Stimulated activated CD4-positive, alpha-beta T cell treated with anti-CD3 and anti-CD28 coated beads, TNF-alpha, amount 100 ng/mL, for 48 hours (primary cell): ENCODE measurements at places on chromosomes 1 and 21.

GRCh38 chr1:221117548-221117951 is 238.3 kb downstream of the HLX start:
- no peak for DNase-seq

DNA sequence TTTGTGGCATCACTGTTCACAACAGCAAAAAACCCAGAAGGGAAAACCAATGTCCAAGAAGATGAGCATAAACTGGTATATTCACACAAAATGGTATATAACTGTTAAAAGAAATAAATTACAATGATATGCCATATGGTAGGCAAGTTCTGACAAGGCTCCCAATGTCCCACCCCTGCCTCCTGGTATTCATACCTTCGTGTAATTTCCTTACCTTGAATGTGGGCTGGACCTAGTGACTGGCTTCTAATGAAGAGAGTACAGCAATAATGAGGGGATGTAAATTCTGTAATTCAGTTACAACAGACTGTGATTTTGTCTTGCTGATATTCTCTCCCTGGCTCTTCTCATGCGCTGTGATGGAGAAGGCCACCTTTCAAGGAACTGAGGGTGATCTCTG is 9.3 kb downstream of the ANKRD45 start:
- DNase-seq, result no peak

GRCh38 chr1:82836213-82836972 is 1035.7 kb downstream of the ADGRL2 start:
- DNase-seq, result no peak

GRCh38 chr1:239603530-239603929 is 217.2 kb downstream of the CHRM3 start:
- no peak for DNase-seq

DNA sequence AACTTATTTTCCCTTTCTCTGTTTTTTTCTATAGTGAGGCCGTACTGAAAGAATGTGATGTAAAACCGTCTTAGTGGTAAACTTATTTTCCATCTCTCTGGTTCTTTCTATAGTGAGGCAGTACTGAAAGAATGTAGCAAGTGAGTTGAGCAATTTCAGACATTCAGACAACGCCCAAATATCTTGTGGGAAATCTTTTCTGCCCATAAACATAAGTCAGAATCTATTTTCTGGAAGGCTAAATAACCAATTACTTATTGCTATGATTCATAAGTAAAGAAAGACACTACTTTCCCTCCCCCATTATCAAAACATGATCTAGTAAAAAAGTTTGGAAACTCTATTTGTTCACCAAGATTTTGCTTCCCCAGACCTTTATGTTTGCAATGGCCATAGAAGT is 18.8 kb upstream of the SCCPDH start:
- no peak for DNase-seq

- no peak for DNase-seq
Measured at GRCh38 chr1:25037174-25038074, 107.3 kb upstream of the RUNX3 start.

DNA sequence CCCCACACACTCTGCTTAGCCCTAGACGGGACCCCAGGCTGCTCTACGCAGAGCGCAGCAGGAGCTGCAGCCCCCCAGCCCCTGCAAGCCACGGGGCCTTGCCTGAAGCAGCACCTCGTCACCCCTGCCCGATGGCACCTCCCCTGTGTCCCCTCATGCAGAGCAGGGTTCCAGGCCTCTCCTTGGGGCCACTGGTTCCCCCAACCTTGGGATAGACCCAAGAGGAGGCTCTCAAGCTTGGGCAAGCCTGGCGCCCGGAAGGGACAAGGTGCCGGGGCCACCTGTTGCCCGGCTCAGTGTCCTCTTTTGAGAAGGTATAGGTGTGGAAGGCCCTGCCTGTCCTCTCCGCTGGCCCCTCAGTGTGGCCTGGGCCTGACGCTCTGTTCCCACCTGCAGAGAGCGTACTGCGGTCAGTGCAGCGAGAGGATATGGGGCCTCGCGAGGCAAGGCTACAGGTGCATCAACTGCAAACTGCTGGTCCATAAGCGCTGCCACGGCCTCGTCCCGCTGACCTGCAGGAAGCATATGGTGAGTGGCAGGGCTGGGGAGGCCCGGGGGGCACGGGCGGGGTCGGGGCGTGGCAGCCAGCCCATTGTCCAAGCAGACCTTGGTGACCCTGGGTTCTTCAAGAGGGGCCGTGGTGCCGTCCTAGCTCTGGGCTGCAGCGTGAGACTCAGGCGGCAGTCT is 50.6 kb downstream of the FAAP20 start:
- DNase-seq, result no peak

- no peak for DNase-seq
Measured at GRCh38 chr1:115908565-115909274, 67.6 kb upstream of the SLC22A15 start.

DNA sequence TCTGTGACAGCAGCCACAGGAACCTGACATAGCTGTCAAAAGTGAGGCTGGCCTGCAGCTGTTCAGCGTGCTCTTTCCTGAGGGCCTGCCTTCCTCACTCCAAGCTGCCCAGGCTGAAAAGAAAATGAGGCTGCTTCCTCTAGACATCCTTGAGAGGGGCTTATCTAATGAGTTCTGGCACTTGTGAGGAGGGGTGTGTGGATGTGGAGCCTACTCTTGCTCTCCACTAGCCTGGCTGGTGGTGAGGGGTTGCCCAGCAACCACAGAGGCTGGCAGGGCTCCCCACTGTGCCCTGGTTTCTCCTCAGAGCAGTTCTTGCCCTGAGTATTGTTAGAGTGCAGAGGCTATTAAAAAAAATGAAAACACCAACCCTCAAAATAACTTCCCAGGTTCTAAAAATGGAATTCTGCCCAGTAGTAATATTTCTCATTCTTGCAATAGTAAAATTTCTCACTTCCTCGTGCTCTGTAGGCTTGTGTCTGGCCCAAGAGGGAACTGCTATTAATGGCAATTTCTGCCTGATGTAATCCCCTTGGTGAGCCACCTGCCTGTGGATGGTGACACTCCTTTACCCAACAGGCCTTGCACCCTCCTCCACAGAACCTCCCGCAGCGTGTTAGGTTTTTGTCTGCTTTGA is 52.6 kb upstream of the EPS8L3 start:
- no peak for DNase-seq

- DNase-seq, result no peak
Measured at GRCh38 chr1:206656936-206657335, 21.6 kb downstream of the DYRK3 start.

GRCh38 chr1:238135708-238136664 is 245.3 kb upstream of the ZP4 start:
- DNase-seq, result no peak

DNA sequence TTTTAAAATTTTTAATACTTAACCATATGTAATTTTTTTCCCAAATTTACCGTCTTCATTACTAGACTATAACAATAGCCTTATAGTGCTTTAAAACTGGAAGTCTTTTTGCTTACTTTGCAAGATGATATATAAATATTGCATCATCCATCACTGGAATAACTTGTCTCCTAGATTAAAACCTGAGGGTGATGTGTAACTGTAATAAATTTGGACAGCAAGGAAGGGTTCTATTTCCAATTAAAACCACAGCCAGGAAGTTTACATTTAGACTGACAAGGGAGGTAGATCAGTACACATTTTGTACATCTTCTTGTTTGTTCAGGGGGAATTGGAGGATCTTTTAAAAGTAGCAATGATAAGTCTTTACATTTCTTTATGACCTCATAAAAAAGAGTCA is 21.9 kb downstream of the NTNG1 start:
- DNase-seq, result no peak

- DNase-seq, result no peak
Measured at GRCh38 chr1:15911927-15912326, 64.0 kb downstream of the ZBTB17 start.

- no peak for DNase-seq
Measured at GRCh38 chr1:217983051-217983375, 302.1 kb upstream of the RRP15 start.

- no peak for DNase-seq
Measured at GRCh38 chr1:245184779-245185178, 30.0 kb downstream of the KIF26B start.

DNA sequence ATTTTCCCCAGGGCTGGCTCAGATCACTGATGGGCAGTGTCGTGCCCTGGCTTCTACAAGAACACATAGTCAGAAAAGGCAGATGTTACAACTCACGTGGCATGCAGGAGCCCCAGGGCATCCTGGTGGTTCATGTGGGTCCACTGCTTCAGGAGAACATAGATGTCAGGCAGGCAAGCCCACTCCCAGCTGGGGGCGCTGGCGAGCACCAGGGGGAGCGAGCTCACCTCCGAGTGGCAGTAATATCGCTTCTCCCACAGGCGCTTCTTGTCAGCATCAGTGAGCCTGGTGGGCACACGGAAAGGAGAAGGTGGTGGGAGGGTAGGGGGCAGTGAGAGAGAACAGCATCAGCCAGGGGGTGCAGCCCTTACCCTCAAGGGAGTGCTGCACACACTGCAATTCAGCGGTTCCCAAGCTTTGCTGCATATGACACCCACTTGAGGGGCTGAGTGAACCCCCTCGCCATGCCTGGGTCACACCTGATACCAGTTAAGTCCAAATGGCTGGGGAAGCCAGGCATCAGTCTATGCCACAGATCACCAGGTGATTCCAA is 34.3 kb upstream of the PPP1R15B start:
- DNase-seq, result peak; percentile 47

DNA sequence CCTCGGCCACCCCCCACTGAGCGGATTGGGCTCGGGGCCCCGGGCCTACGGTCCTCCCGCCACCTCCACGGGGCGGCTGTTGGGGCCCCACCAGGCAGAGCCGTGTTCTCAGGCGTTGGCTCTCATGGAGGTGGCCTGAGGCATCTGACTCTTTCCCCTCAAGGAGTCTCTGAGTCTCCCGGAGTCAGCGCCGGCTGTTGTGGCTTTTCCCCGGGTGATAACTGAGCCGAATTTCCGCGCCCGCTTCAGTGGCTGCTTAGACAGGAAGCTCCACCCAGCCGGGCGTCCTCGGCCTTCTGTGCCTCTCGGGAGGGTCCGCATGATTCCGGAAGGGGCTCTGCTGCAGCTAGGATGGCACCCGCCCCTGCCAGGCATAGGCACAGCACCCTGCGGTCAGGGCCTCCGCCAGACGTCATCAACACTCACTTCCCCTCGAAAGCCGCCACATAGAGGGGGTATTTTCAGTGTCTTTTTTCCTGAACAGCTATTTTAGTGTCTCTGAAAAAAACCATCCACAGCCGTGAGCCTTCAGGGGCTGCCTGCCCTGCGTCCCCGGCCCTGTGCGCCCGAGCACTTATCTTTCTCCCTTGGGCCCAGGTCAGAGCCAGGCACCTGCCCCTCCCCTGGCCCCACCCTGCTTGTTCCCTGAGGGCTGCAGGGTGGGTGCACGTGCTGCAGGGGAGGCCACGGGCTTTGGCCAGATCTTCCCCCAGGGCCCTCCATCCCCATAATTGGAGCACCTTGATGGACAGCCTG is 72.9 kb downstream of the SKI start:
- peak; percentile 81 for DNase-seq

GRCh38 chr1:27166929-27167328 is 12.0 kb upstream of the SLC9A1 start:
- DNase-seq, result no peak

DNA sequence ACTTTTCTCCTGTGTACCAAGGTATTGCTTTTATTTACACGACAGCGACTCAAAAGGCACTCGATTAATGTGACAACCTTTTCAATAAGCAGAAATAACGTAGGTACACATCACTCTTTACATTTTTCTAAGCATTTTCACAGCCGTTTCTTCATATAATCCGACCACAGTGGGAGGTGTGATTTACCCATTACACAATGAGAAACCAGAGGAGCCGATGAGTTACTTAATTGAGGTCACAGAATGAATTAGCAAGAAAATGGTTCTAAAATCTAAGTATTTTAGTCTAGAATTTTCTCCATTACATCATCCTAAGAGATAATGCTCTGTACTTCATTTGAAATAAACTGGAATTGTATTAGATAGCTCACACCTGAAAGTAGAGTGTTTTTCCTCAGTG is 71.5 kb downstream of the UMODL1 start:
- DNase-seq, result no peak

DNA sequence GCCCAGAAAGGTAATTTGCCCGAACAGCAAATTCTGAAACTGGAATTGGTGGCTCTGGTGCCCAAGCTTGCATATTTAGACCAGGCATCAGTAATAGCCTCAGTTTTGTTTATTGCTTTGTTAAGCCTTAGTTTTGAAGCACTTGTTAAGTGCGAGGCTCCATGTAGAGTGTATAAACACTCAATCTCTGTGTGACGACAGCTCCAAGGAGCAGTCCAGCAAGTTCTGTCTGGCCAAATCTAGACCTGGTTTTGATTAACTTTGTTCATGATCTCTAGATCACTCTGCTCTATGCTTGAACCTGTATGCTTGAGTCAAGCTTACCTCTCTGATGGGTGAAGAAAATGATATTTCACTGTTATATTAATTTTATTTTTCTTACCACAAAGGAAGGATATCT is 37.4 kb downstream of the DOP1B start:
- DNase-seq, result no peak

DNA sequence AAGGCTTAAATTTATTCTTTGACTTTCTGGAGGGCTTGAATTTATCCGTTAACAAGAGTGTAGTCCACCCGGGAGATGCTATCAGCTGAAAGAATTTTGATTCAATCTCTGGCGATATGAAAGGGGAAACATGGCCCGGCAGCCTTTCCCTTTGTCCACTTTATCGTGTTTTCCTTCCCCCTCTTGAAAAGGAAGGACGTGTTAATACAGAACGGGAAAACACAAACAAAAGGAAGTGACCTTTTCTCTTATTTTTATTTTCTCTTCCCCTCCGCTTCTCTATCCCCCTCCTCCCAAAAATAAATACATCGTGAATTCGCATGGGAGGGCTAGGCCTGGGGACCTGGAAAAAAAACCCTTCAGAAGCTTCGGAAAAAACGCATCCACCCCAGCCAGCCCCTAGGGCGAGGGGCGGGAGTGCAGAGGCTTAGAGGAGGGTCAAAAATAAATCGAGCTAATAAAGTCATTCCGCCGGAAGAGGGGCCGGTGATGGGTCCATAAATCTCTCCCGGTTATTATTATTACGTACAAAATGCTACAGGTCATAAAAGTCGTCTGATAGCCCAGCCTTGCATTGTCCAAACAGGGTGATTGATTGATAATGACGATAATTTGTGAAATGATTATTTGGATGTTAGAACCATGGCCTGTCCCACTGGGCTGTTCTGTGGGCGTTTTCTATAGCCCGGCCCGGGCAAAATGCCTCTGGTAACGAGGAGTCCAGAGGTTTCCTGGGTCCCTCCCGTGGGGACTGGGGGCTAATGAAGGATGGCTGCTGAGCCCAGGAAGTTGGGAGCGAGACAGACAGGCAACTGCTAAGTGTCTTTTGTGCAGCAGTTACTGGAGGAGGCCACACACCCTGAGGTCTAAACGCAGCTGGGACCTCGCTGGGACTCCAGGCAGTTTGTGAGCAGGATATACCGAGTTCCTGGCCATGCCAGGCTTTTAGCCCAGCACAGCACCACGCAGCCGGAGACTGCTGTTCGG is 179.4 kb downstream of the PRDM16 start:
- DNase-seq, result no peak

- no peak for DNase-seq
Measured at GRCh38 chr1:154557248-154557938, 1.1 kb downstream of the UBE2Q1 start.

GRCh38 chr1:151970626-151971025 is 23.0 kb downstream of the S100A10 start:
- no peak for DNase-seq
